Activated CD8-positive, alpha-beta memory T cell treated with anti-CD3 and anti-CD28 coated beads for 4 hours (primary cell): ENCODE measurements at places on chromosomes 6 and 20.

DNA sequence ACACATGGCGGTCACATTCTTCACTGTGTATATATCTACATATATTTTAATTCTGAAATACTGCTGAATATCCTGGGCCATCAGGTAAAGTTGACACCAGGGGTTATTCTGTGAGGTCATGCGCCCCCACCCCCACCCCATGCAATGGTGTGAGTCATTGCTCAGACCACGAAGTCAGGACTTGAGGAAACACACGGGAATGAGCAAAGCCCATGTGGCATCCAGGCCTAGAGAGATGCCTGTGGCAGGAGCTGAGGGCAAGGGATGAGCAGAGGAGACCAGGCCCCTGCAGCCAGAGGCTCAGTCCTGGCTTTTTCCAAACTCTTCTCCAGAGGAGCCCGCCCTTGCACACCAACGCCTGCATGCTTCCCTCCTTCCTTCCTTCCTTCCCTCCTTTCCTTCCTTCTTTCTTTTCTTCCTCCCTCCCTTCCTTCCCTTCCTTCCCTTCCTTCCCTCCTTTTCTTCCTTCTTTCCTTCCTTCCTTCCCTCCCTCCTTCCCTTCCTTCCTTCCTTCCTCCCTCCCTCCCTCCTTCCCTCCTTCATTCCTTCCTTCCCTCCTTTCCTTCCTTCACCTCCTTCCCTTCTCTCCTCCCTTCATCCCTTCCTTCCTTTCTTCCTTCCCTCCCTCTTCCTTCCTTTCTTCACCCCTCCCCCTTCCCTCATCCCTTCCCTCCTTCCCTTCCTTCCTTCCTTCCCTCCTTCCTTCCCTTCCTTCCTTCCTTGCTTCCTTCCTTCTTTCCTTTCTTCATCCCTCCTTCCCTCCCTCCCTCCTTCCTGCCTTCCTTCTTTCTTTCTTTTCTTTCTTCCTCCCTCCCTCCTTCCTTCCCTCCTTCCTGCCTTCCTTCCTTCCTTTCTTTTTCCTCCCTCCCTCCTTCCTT lies 72.0 kb upstream of the INSM1 start:
- no peak for DNase-seq

DNA sequence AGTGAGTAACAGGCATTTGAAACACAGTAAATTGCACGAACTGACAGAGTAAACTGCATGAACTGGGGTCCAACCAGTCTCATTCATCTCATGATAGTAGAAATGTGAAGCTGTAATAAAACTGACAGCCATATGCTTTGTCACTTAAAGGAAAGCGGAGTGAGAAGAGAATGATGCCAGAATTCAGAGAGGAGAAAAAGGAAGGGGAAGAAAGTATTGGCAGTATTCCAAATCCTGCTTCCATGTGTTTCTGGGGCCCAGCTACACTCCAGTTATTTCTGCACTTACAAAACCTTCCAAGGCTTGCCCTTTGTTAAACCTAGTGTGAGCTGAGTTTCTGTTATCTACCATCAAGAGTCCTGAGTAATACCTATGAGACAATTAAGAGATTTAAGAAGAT lies 17.2 kb downstream of the SNX14 start:
- DNase-seq, result no peak

DNA sequence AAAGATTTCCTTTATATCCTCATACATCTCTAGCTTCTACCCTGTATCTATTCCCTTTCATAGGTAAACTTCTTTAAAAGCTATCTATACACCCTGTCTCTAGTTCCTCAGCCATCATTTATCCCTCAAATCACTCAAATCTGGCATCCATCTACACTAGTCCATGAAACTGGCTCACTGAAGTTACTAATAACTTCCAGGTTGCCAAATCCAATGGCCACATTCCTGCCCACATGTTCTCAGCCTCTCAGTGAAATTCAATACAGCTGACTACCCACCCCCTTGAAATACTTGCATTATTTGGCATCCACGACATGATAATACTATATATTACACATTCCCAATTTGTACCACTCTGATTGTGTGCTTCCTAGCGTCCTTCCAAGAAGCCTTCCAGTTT lies 8.7 kb downstream of the REPS1 start:
- no peak for DNase-seq

- no peak for DNase-seq
Observed at GRCh38 chr6:128723667-128724066, 159.3 kb upstream of the LAMA2 start.

GRCh38 chr6:100163035-100163434 lies 169.0 kb upstream of the MCHR2 start:
- DNase-seq, result no peak

DNA sequence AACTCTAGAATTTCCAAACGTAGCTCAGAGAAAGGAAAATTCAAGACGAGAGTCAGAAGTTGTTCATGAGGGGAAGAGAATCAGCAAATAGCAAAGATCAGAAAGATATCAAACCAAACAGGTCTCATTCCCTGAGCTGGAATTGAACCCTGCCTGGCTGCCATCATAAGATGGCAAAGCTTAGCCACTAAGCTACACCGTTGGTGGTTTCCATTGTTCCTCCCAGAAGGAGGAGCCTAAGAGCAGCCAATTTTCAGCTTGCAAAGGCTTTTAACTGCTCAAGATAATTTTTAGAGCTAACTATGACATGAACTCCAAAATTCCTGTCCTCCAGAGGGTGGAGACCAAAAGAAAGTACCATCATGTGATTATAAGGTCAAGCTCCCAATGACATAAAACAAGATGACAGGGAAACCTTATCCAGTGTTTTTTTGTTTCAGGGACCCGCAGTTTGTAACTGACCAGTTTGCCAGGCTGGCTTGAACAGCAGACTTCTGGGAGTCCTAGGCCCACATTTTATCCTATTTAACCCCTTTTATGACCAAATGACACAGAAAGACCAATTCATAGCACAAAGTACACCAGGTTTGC lies 55.9 kb downstream of the COL11A2 start:
- no peak for DNase-seq

DNA sequence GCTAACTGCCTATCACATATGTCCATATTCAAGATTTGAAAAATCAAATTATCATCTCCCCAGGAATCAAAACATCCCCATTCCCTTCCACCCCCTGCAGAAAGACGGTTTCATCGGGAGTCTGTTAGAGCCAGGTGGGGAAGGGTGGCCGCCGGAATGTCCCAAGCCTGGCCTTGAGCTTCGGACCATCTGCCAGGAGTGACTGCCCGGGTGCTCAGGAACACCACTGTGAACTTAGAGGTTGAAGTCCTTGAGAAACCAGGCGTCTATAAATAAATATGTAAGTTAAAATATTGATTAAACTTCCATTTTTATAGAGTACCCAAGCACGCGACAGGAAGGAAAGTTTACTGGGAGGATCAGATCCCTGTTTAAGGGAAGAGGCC lies 250.8 kb downstream of the DLL1 start:
- DNase-seq, result no peak

- no peak for DNase-seq
Observed at GRCh38 chr6:98395610-98396166, 438.7 kb upstream of the POU3F2 start.

- no peak for DNase-seq
Observed at GRCh38 chr20:9514461-9515213, at the start of gene LAMP5. TSS of gene LAMP5 (plus strand) at chr20:9514590. CDS start at chr20:9514853, 263 bp downstream.

- no peak for DNase-seq
Observed at GRCh38 chr20:35991142-35991771, 22.9 kb downstream of the CNBD2 start.

DNA sequence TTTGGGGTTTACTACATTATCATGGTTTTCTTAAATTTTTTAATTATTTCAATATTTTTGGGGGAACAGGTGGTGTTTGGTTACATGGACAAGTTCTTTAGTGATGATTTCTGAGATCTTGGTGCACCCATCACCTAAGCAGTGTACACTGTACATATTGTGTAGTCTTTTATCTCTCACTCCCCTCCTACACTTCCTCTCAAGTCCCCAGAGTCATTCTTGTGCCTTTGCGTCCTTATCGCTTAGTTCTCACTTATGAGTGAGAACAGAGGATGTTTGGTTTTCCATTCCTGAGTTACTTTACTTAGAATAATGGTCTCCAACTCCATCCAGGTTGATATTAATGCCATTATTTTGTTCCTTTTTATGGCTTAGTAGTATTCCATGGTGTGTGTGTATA lies 130.9 kb upstream of the CD93 start:
- no peak for DNase-seq

- no peak for DNase-seq
Observed at GRCh38 chr6:42599558-42599957, 35.7 kb downstream of the UBR2 start.

GRCh38 chr20:5970381-5970780 lies 19.9 kb downstream of the MCM8 start:
- DNase-seq, result no peak

- DNase-seq, result no peak
Observed at GRCh38 chr20:63703471-63703975, 4.3 kb downstream of the ARFRP1 start.

GRCh38 chr20:21289651-21290050 lies 13.5 kb upstream of the XRN2 start:
- no peak for DNase-seq

DNA sequence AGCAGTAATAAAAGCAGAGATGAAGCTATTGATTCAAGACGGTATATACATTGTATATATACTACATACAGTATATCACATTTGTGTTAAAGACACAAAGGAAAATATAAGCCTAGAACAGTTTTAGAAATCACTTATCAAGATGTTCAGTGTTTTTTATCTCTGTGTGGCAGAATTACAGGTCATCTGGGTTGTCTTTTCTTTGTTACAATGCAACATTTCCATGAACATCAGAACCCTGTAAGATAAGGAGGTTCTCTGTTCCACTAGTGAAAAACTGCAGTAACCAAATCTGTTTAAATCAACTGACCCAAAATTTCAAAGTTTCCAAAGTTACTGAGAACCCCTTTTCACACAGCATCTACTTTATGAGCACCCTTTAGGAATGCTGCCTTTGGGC lies 42.2 kb downstream of the B4GALT5 start:
- DNase-seq, result no peak

DNA sequence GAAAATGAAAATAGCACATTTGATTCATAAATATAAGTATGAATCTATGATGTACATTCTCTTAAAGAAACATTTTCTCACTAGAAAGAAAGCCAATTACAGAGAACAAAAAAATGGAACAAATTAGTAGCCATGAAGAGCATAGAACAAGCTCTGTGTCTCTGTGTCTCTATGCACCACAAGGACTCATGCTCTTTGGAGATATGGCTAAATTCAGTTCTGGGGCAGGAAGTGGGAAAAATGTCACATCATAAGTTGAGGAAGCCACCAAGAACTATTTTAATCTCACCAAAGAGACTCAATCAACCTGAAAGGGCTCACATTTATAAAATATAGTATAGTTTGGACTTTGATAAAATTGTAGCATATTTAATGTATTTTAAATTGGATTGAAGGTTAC lies 1259.8 kb upstream of the GJE1 start:
- DNase-seq, result no peak

GRCh38 chr6:13013681-13014503 lies 297.3 kb downstream of the PHACTR1 start:
- DNase-seq, result no peak

- no peak for DNase-seq
Observed at GRCh38 chr6:34147906-34148630, 2.2 kb upstream of the GRM4 start.

GRCh38 chr20:3714092-3714491 lies 1.7 kb upstream of the SIGLEC1 start:
- DNase-seq, result no peak

DNA sequence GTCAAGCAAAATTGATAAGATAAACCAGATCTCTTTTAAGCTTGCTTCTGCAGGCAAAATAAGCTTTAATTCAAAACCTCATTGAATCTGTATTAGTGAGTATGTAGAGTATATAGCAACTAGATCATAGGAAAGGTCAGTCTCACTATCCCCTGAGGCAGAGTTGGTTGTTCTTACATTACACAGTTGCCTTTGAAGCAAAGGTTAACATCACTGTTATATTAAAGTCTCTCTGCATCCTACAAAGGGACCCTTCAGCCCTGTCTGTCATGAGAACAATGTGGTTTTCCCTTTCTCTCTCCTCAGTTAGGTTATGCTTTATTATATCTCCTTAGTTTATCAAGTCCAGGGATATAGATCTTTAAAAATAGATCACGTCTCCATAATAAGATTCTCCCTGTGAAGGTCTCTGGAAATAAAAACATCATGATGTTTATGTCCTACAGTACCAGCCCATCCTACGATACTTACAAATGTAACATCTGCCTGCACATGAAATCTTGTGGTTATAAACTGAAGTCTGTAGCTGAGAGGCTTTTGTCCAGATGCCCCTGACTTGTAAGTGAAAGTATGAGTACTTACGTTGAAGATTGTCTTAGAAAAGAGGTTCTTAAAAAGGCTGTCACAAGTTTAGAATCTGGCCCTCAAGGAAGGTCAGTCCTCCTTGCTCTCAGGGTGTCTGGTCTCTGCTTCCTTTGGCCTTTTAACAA lies 103.6 kb downstream of the VIP start:
- no peak for DNase-seq
